ENCODE measurements at places on chromosomes 12 and 14.

- DNase-seq = no peak
Observed at GRCh38 chr14:35632676-35633075, 98.7 kb downstream of the INSM2 start.

- DNase-seq = no peak
Observed at GRCh38 chr14:89201645-89202044, 215.4 kb downstream of the FOXN3 start.

GRCh38 chr12:72268386-72268785 lies 3.8 kb upstream of the TRHDE start:
- no peak for DNase-seq

- DNase-seq = no peak
Observed at GRCh38 chr14:44730860-44731259, 223.8 kb upstream of the FSCB start.

- DNase-seq = no peak
Observed at GRCh38 chr12:114776731-114777442, 92.9 kb upstream of the TBX3 start.

DNA sequence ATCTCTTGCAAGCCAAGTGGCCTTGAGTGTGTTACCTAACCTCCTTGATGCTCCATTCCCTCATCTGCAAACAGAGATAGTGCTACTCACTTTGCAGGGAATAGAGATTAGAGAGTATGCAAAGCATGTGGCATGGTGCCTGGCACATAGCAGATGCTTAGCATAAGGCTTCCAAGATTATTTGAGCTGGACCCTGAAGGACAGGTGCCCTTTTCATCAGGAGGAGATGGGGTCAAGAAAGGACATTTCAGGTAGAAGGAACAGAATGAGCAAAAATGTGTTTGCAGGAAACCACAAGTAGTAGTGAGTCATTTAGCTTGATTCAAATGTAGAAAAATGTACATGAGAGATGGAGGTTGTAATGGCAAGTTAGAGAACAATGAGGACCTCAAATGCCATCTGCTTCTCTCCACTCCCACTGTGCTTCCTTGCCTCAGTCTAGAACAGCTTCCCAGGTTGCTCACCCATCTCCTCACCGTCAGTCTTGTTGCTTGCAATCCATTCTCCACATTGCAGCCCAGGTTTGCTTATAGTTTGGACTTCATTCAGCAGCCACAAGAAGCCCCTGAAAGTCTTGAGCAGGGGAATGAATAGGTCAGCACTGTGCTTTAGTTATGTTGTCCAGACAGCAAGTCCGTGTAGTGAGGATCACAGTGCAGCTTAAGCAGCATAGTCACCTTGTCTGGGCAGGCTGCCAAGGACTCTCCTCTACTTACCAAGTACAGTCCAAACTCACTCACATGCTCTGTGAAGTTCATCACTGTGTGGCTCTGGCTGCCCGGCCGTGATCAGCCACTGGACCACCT lies 536.3 kb upstream of the CCDC196 start:
- DNase-seq = no peak

DNA sequence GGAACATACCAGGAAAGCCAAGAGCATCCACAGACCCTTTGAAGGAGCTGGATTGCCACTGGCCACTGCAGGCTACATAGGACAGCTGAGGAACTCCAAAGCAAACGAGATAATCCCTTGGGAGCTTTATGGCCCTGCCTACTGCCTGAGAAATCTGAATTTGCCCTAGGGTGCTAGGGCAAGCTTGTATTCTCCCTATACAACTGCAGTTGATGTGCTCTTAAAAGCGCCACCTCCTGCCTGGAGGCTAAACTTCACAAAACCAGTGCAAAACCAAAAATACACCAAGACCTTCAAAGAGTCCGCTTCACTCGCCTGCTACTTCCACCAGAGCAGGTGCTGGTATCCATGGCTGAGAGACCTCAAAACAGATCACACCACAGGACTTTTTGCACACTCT lies 99.6 kb upstream of the KRR1 start:
- DNase-seq = no peak

GRCh38 chr12:32336261-32336660 lies 63.1 kb upstream of the FGD4 start:
- DNase-seq = no peak

- DNase-seq = no peak
Observed at GRCh38 chr14:55302367-55303124, 31.3 kb downstream of the FBXO34 start.

DNA sequence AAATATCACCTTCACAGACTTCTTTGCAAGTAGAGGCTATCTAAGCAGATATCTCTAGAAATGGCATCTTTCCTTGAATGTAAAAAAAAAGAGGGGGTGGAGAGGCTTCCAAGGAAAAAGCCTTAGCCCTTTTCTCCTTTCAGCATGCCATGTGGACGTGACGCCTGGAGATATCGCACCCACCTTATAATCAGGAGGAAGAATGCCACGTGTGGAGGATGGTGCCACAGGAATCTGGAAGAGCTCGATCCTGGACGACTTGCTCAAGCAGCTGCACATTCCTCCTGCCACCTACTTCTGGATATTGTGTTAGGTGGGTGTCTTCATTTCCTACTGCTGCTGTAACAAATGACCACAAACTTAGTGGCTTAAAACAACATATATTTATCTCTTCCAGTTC lies 203.6 kb downstream of the NUAK1 start:
- no peak for DNase-seq

DNA sequence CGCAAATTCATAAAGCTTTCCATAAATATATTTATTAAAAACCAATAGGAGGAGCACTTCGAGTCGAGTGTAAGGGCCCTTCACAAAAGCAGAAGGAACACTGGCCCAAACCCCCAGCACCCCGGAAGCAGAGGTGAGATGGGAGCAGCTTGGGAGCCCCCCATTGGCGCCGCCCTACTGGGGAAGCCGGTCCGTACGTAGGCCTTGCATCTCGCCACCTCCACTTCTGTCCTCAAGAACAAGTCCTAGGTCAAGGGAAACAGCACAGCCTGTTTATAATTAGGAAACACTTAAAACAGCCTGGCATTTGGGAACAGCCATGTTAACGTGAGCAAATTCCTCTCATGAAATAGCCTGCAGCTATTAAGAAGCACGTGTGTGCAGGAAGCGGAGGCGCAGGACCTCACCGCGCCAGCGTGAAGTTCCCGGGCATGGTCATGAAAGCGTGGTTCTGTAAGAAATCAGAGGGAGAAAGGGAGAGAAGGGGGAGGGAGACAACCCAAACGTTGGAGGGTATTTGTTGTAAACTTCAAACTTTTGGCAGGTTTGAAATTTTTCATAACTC lies 7.7 kb downstream of the ANKRD9 start:
- no peak for DNase-seq

- DNase-seq = no peak
Observed at GRCh38 chr14:81963846-81964245, 430.2 kb upstream of the SEL1L start.

DNA sequence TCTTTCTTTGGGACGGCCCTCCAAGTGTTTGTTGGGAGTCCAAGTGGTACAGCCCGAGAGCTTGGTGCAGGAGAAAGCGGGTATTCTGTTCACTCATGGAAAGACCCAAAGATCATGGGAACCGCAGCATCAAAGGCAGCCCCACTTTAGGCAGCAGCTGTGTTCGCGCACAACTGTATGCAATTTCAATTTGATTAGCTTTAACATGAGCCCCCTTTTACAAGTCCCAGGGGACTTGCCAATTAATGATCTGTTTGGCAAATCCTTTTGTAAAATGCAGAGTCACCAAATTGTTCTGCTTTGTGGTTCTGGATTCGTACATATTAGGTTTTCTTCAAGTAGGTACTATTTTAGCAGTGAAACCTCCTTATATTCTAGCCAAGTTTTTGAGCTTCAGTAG lies 217.7 kb downstream of the AACS start:
- DNase-seq = no peak

- DNase-seq = no peak
Observed at GRCh38 chr12:84272324-84272723, 640.3 kb downstream of the SLC6A15 start.

DNA sequence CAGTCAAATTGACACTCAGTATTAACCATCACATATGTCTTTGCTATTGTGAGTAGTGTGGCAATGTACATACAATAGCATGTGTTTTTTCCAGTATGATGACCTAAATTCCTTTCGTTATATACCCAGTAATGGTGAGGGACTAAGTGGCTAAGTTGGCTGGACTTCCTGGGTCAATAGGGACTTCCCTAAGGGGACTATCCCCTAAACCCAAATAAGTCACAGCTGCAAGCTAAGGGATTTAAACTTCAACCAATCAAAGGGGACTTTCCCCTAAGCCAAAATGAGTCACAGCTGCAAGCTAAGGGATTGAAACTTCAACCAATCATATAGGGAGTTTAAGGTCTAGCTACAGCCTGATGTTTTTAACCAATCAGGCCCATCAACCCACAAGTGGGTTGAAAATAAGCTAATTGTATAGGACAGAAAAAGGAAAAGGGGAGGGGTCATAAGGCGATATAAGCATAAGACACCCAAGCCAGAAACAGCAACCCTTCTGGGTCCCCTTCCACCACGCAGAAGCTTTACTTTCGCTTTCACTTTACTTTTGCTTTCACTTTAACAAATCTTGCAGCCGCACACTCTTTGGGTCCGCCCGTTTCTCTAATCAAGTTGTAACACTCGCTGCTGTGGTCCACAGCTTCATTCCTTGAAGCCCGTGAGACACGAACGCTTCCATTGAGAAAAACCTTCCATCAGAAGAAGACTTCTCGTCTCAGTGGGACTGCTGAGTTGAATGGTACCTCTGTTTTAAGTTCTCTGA lies 404.4 kb downstream of the FLRT2 start:
- peak; percentile 2 for DNase-seq

- DNase-seq = no peak
Observed at GRCh38 chr14:65195042-65195719, 92.9 kb upstream of the MAX start.

DNA sequence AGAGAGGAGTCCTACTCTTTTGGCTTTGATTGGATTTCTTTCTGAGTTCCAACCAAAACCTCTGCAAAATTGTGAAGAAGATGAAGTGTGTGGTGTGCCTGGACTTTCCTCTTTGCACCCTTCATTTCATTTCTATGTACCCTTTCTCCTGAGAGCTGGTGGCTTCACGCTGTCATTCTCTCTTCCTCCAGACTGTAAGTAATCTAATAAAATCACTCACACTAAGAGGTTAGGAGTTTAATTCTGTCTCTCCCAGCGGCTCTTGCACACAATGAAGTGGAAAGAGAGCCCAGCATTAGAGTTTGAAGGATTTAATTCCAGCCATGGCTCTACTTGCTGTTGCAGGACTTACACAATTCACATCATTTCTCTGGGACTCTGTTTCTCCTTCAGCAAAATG lies 37.8 kb upstream of the CRADD start:
- no peak for DNase-seq

- no peak for DNase-seq
Observed at GRCh38 chr12:51850965-51851299, 2.4 kb upstream of the FIGNL2 start.

DNA sequence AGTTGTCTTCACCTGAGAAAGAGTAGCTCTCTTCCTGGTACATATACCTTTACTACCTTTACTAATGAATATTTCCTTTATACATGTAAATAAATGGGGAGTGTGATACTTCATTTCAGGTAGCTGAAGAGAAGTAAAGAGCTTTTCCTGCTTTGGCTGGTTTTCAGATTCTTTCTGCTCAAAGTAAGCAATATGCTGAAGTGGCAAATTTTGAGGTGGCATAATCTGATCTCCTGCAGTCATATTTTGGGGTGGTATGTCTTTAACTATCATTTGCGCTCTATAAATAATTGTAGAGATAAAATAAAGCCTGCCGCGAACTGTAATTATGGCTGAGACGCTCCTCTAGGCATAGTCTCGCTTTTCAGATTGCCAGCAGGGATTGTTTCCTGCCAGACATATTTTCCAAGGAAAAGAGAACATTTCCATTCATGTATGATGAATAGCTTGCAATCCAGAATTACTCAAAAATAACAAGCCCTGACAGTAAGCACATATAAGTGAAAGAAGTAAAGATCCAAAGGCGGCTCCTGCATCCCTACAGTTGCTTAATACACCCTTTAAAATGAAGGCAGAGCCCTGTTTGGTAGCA lies 200.7 kb downstream of the C12orf50 start:
- no peak for DNase-seq

DNA sequence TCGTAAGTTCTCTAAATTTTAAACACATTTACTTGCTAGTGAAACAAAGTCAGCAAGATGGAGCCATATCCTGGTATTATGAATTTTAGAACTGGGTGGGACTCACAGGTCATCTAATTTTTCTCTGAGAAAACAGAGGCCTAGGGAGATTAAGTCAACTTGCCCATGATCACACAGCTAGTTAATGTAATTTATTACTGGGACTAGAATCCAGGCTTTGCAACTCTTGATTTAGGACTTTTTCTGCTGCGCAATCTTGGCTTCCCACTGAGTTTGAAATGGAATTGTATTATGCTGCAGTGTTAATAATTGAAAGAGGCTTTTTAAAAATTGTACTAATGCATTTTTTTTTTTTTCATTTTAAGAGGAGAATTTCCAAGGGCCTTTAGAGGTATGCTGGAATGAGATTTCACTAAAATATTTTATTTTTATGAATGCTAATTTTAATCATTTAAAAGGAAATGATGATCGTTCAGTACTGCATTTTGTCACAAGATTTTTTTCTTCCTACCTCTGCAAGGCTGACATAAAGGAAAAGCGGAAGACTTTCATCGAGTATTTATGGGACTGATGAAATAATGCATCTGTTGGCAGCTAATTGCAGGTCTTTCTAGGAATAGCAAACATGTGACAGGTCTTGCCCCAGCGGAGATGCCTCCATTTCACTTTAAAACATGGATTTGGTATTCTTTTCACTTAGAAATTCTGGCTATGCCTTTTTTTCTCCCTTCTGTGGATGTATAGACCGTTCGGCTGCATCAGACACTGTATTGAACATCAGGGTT lies 9.6 kb downstream of the CRADD start:
- DNase-seq = no peak

- DNase-seq = no peak
Observed at GRCh38 chr12:78671295-78671694, 193.3 kb upstream of the SYT1 start.

- DNase-seq = no peak
Observed at GRCh38 chr12:122072031-122072970, 6.3 kb upstream of the MLXIP start.

DNA sequence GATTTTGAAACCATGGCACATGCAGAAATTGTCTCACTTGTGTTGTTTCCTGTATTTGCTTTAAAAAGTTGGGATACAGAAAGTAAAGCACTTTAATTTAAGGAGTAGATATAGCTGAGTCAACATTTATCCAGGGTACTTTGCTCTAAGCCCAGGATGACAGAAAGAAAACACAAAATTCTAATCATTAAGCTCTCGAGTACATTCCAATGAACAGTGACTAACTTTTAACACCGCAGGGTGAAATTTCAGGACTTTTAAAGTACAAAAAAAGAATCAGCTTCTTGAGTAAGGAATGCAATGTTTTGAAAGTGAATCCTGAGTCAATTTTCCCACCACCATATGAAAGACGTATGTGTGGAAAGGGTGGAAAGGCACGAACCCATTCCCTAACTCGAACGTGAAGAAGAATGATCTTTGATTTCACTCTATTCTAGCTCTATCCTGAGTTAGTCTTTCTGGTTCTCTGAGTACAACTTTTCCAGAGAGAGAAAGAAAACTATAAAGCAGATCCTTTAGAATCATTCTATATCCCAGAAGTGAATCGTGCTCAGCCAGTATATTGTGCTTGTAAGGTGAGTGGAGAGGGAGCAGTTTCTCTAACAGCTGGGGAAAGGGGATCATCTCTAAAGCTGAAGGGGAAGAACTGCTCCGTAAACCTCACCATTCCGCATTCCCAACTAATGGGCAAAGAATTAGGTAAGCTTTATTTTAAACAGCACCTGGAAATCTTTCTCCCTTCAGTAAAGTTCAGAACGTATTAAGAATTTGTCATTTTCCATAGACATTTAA lies 779.0 kb upstream of the FLRT2 start:
- DNase-seq = no peak

Measured in stimulated activated CD4-positive, alpha-beta T cell treated with anti-CD3 and anti-CD28 coated beads, Interleukin-1b, Interleukin-23, amount 100 ng/mL, for 1 hour (primary cell).